Stimulated activated CD4-positive, alpha-beta T cell treated with anti-CD3 and anti-CD28 coated beads, TNF-alpha, amount 100 ng/mL, for 48 hours (primary cell): ENCODE measurements at places on chromosomes 1 and 21.

DNA sequence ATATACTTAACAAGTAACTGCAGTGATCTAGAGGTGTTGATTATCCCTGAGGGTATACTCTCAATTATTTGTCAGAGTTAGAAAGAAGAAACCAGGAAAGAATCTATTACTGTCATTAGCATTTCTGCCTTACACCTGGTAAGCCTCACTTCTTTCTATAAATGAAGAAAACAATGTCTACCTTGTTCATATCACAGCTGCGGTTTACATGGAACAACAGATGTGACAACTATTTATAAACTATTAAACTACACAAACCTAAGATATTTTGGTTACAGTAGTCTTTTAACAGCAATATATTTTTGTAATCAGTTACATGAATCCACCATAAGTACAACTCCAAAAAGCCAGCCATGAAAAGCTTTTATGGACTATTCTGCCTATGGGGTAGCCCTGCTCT lies 40.7 kb downstream of the GON4L start:
- no peak for DNase-seq

DNA sequence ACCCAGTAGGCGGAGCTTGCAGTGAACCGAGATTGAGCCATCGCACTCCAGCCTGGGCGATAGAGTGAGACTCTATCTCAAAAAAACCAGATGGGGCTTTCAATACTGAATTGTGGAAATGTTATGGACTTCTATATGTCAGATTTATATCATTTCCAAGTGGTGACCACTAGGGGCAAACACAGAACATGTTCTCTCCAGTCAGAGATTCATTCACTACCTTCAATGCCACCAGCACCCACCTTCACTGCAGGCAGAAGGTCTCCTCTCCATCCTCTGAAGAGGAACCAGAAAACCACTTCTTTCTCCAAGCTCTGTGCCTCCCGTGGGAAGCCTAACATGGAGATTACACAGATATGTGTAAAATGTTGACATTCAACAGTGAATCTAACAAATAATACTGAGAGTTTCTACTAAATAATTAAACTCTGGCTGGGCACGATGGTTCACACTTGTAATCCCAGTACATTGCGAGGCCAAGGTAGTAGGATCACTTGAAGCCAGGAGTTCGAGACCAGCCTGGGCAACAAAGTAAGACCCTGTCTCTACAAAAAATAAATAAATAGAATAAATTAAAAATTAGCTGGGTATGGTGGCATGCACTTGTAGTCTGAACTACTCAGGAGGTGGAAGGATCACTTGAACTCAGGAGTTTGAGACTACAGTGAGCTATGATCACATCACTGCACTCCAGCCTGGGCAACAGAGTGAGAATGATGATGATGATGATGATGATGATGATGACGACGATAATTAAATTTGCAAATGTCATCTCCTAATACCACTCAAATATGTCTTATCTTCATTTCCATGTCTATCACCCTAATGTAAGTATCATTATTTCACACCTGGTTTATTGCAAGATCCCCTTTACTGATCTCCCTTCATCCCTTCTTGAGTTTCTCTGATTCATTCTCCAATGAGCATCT lies 151.1 kb downstream of the ZNF281 start:
- no peak for DNase-seq

GRCh38 chr1:53266038-53266437 lies 27.7 kb upstream of the MAGOH start:
- no peak for DNase-seq

- DNase-seq: no peak
These were observed 56.7 kb upstream of the ATP1A1 start for GRCh38 chr1:116316373-116316772.

GRCh38 chr1:43605766-43606165 lies 44.2 kb upstream of the KDM4A start:
- no peak for DNase-seq

DNA sequence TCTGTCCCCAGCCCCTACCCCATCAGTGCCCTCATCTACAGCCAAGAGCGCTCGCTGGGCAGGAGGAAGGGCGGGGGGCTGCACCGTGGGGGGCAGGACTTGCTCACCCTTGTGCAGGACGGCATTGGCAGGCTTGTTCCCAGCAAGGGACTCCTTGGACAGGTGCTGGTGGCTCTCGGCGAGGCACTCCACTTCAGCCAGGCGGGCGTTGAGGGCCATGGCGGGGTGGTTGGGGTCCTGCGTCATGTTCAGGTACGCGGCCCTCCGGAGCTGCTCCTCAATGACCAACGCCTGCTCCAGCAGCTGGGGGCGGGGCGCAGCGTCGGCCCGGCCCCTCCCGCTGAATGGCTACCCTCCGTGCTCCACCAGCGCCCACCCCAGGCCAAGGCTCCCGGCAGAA lies 64.0 kb downstream of the KCNAB2 start:
- DNase-seq: no peak

GRCh38 chr1:70504176-70504820 lies 93.2 kb downstream of the CTH start:
- DNase-seq: no peak

DNA sequence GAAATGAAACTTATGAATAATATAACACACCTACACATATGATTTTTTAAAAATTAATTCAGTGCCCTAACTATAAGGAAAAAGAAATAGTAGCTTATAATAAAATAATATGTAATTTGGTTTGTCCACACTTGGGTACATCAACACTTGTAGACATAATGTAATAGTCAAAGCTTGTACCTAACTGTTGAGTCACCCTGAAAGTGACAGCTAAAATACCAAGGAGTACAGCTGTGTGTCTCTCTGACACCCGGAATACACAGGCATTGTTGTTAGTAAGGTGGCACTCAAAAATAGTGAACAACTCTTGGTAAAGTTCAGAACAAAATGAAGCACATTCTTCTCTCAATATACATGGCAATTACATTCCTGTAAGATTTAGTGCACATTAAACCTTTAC lies 243.4 kb downstream of the TRABD2B start:
- no peak for DNase-seq

DNA sequence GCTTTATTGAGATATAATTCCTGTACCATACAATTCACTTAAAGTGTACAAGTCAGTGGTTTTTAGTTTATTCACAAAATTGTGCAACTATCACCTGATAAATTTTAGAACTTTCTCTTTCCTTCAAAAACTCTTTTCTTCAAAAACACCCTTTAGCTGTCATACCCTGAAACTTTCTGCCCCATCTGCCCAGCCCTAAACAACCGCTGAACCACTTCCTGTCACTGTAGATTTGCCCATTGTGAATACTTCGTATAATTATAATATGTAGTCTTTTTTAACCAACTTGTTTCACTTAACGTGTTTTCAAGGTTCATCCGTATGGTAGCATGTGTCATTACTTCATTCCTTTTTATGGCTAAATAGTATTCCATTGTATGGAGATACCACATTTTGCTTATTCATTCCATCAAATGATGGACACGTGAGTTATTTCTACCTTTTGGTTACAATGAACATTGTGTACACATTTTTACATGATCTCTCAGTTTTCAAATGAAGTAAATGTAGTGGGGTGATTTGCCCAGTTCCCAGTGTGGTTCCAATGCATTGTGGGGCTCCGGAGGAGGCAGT lies 37.9 kb downstream of the WNT4 start:
- no peak for DNase-seq

- no peak for DNase-seq
These were observed 15.7 kb upstream of the PKP1 start for GRCh38 chr1:201267481-201268229.

- no peak for DNase-seq
These were observed 52.7 kb upstream of the VAV3 start for GRCh38 chr1:108017698-108018097.

- DNase-seq: no peak
These were observed 19.9 kb downstream of the LGR6 start for GRCh38 chr1:202213361-202214088.

- no peak for DNase-seq
These were observed 274.0 kb upstream of the TMPRSS15 start for GRCh38 chr21:18677632-18678031.

- DNase-seq: no peak
These were observed 420.4 kb upstream of the BEND5 start for GRCh38 chr1:49197081-49197480.

GRCh38 chr1:55287723-55288122 lies 72.6 kb upstream of the USP24 start:
- no peak for DNase-seq

GRCh38 chr1:6811583-6811982 lies 26.3 kb downstream of the CAMTA1 start:
- no peak for DNase-seq
